Cerebellum (tissue), 4 donors: ENCODE measurements at places on chromosomes 4 and X. TPM values are rescaled to one million over a fixed set of nuclear protein-coding genes. Genes with fewer than 3 reads are reported as not detected.

DNA sequence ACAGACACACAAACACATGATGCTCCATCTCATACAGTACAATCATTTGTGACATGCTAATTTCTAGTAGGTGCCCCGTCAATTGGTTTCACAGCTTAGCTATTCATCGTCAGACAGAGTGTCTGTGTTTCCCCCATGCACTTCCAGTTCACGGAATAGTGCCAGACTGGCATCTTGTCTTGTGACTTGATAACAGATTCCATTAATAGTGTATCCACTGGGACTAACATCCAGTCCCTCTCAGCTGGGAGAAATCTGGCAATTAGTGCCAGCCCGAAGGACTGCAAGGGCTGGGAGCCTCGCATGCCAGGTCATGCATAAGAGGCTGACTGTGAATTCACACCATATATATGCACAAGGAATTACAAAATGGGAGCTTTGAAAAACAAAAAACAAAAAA lies 20.2 kb upstream of the GATB start:
- no peak for DNase-seq

GRCh38 chrX:144901521-144901920 lies 345.8 kb upstream of the SPANXN1 start:
- DNase-seq: no peak

GRCh38 chrX:44974451-44974850 lies 101.5 kb downstream of the KDM6A start:
- no peak for DNase-seq

DNA sequence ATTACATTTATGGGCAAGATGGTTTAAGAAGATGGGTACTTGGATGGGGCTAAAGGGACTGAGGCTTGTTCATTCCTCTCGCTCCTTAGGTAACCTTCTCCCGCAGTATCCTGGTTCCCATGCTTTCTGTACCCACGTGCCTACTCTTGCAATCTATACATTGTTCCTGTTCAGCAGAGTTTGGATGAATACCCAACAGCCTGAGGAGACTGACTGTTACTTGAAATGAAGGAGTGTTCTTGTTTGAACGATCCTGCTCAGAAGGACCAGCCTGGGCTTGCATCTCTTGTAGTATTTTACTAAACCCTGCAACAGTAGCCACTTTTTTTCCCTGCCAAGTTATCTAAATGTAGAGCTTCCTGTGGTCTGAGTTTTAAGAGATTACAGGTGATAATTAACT lies 33.7 kb upstream of the ADH6 start:
- no peak for DNase-seq

Gene SSX4
- total RNA-seq: not detected

Gene COQ2
- 14.8 TPM for total RNA-seq

Gene TEX11
- not detected for total RNA-seq

Gene MAGEA2
- not detected for total RNA-seq
